Esophagus mucosa (tissue), 1 donor: ENCODE measurements at places on chromosomes 12 and 14. TPM values are rescaled to one million over a fixed set of nuclear protein-coding genes. Genes with fewer than 3 reads are reported as not detected.

The RAP1B gene
- 87.6 TPM for total RNA-seq

The CCDC177 gene
- total RNA-seq = not detected

The ITGA5 gene
- total RNA-seq = 12.8 TPM

The TAS2R13 gene
- 0.44 TPM for total RNA-seq

DNA sequence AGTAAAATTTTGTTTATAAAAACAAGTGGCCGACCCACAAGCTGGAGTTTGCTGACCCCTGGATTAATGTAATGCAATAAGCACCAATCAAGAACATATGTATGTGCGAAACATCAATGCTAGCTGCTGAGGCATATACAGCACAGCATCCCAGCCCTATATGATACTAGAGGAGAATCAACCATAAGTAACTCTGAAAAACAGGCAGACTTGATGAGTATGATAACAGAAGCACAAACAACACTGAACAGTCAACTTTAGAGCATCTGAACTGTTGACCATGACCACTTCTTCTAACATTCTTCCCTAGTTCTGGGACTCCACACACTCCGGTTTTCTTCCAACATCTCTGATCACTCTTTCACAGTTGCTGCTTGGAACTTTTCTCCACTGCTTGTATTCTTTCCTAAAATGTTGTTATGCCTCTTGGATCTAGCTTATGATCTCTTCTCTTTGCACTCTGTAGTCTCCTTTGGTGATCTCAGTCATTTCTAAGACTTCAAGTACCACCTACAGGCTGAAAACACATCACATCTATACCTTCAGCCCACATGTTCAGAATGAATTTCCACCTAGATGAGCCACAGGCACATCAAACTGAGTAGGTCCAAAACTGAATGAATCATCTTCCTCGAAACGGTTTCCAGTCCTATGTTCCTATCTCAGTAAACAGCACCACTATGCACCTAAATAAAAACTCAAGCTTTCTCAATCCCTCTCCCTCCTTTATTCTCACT, 57.2 kb downstream of the STXBP6 start:
- no peak for ATAC-seq

DNA sequence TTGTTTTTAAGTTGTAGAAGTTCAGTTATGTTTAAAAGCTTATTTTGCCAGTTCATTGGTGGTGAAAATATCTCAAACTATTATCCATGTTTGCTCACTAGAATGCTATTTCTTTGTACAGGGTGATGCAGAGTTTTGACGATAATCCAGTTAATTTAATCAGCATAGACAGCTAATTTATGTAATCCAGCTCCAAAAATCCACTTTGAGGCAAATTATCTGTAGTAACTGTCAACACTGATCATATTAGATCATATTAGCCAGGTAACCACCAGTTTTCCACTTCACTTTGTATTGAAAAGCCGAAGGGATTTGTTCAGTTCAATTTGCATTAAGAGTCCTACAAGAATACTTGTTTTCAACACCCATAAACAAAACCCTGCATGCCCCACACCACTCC, 378.6 kb downstream of the PDZRN4 start:
- no peak for ATAC-seq
